ENCODE measurements at places on chromosomes 12 and 14. TPM values are rescaled to one million over a fixed set of nuclear protein-coding genes. Genes with fewer than 3 reads are reported as not detected.

GRCh38 chr12:18629916-18630315, 107.9 kb downstream of the PLCZ1 start:
- no peak for DNase-seq

- DNase-seq, result no peak
Measured at GRCh38 chr14:95507174-95507573, 9.3 kb downstream of the SYNE3 start.

DNA sequence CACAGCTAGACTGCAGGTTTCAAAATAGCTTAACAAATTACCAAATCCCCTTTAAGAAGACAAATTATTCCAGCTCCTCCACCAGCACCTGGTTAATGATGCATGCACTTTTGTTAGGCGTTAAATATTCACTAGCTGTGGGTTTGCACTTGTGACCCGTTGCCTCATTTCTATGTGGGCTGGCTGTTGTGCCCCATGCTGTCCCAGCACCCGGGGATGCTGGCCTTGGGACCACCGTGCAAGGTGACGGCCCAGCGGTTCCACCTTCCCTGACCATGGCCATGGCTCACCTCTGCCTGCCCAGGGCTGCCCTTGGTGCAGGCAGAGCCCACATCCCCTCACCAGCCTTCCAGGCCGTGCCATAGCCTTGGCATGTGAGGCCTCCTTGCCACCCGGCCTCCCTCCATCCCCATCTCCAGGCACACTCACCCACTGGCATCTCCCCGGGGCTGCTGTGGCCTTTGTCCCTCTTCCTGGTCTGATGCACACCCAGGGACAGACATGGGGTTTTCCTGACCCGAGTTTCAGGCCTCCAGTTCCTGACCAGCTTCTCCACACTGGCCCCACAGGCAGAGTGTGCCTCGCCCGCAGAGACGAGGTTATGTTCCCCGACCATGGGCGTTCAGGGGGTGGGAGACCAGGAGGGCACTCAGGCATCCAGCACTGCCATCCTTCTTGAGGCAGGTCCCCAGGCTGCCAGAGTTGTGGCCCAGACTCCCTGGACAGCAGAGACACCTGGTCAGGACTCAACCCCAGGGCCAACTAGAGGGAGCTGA, 20.3 kb upstream of the C14orf180 start:
- no peak for DNase-seq

Gene NIN
- total RNA-seq, result 40.0 TPM

Gene B4GALNT3
- 12.5 TPM for total RNA-seq

Gene EML5
- 2.8 TPM for total RNA-seq

Gene IFNG-AS1
- total RNA-seq, result 0.85 TPM

- DNase-seq, result no peak
Measured at GRCh38 chr12:65420941-65421340, 142.5 kb downstream of the MSRB3 start.

Gene LMO3
- 3.7 TPM for total RNA-seq

- no peak for DNase-seq
Measured at GRCh38 chr14:56666716-56667115, 87.1 kb downstream of the TMEM260 start.

DNA sequence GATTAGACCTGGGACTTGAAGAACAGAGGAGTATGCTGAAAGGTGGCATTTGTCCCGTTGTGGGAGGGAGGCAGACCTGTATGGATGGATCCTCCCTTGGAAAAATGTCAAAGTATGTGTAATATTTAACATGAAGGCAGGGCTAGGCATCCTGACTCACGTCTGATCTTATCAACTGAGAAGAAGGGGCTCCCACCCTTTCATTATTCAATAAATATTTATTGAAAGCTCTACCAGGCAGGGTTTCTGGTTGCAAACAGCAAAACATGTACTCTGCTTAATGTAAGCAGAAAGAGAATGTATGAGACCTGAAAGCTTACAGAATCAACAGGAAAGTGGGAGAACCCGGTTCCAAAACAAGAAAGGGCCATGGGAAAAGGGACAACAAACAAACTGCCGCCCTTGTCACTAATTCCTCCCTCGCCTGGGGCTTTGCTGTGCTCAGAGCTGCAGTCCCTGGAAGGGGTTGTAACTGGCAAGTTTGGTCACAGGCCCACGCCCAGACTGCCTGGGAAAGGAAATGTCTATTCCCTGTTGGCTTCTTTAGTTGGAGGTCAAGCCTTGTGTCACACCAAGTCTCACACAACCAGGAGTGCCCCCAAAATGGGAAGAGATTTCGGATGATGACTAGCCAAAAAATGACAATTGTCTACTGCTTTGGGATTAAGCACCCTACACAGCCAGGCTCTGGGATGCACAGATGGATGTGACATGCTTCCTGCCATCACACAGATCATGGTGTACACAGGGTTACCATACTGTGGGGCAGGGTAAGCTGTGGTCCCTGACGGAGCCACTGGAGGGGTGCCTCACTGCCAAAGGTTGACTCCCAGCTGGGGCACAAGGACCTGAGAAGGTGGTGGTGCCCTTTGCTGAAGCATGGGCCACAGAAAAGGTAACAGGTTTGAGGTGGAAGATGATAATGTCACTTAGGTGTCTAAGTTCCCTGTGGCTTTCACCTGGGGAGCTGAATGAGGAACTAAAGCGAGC, 36.8 kb downstream of the RAB35 start:
- DNase-seq, result no peak

- DNase-seq, result no peak
Measured at GRCh38 chr12:79055926-79056674, 191.5 kb downstream of the SYT1 start.

DNA sequence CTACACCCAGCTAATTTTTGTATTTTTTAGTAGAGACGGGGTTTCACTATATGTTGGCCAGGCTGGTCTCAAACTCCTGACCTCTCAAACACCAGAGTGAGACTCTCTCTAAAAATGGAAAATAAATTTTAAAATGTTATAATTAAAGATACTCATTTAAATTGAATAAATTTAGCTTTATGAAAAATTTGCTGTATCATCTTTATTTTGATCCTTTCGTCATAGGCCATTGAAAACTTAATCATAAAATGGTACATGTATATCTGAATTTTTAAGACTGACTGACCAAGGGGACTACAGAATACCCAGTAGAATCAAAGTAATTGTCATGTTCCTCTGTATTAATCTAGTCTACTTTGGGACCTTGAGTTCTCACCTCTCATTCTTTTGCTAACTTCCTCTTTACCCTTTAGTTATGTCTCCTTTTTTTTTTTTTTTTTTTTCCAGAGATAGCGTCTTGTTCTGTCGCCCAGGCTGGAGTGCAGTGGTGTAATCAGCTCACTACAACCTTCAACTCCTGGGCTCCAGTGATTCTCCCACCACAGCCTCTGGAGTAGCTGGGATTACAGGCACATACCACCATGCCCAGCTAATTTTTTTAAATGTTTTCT, 9.5 kb downstream of the RAB5B start:
- no peak for DNase-seq

DNA sequence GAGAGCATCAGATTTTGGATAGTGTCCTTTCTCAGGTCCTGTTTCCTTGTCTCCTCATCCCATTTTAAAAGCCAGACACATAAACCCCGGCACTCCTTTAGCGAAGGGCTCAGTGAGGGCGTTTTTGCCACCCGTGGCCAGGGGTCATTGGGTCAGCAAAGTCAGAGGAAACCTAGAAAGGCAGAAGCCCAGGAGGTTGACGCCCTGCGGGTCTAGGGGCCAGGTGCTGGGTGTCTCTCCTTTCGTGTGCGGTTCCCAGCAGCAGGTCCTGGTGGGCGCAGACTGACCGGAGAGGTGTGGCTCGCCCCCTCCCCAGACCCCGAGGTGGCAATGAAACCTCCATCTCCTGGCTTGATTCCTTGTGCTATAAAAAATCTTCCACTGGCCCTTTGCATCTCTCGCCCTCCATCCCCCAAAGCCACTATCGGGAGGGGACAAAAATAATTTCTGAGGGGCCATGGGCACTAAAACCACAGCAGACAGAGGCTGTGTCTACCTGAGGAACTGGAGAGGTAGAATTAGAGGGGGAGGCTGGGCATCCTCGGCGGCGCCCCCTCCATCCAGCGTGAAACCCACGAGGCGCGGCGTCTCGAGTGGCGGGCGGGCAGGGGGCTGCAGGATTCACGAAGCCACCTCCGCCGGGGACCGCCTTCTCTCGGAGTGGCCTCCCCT, 858 bp upstream of the FRMD6 start:
- peak; percentile 37 for DNase-seq

Gene COX8C
- not detected for total RNA-seq

DNA sequence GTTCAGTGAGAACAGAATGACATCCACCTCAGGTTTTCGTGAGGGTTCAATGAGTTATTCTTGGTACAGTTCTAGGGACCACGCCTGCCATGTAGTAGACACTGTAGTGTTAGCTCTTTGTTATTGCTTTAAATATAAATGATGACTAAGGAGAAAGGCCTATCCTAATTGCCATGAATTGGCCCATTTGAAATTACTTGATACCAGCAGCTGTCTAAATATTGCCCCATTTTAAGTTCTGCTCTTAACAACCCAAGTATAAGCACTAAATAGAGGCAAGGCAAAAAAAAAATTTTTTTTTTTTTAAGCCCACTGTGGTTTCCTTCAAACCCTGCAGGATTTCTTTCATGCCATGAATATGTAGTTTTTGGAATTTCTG, 84.5 kb downstream of the BORCS5 start:
- DNase-seq, result no peak

DNA sequence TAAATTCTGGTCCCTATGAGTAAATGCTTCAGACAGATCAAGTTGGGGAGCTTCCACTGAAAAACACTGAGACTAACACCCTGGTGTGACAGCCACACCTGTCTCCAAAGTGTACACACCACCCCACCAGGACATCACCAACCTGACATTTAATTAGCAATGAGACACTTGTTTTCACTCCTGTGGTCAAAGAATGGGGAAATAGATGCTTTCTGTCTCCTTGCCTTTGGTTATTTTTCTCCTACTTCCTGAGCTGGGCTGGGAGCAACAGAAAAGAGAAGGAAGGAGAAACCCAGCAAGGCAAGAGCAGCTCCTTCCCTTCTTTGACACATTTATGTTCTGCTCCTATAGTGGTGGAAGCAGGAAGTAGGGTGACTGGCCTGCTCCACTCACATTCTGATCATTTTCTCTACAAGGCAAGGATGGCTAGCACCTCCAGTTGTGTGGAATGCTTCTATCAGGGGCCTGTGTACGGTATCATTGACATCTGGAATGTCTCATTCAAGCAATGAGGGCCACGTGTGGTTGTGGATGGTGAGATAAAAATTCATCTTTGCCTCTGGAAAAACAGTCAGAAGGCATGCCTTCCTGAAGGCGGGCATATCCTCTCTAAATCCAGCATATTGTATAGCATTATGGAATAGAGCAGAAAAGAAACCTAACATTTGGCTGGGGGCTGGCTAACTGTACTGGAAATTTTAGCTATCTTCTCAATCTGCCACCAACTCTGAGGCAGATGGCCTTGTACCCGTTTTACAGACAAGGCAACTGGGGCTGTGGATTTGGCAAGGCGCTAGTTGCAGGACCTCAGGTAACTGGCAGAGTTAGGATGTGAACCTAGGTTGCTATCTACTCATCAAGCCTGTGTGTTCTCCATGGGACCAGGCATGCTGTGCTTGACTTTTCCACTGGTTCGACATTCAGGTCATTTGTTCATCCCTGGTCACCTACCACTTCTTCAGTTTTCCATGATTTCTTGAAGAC, 24.8 kb upstream of the LGALS3 start:
- no peak for DNase-seq

GRCh38 chr12:121799156-121799841, 4.5 kb upstream of the SETD1B start:
- DNase-seq, result peak; percentile 92

DNA sequence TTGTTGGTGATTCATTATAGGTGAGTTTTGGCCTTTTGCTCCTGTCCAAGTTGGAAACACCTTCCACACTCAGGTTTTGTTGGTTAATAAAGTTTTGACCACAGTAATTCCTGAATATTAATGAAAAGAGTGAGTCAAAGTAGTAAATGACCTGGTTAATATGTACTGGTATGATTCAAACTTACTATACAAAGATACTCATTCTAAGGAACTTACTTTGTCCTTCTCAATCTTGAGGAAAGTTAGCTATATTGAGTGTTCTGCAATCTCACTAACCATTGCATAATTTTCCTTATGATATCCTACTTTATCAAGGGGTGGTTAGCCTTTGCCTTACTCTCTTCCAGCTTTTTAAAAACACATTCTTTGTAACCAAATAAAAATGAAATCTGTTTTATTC, 20.9 kb upstream of the HECTD1 start:
- DNase-seq, result peak; percentile 9

Gene SCNN1A
- 452 TPM for total RNA-seq

DNA sequence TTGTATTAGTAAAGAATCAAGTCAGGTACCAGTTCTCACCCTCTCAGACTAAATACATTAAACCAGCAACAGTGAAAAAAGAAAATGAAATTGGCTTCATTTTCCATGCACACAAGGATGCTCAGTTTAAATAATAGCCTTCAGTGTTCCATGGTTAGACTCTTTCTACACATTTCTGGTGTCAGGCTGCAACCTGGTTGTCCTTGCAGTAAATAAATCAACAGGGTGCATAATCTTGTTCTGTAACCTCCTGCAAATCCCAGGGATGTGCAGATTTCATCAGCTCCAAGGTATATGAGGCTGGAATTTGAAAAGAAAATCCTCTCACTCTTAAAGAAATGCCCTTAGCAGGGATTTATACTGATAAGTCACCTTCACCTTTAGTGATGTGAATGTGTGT, 46.7 kb upstream of the BTG1 start:
- no peak for DNase-seq

Gene RPL10L
- total RNA-seq, result not detected

DNA sequence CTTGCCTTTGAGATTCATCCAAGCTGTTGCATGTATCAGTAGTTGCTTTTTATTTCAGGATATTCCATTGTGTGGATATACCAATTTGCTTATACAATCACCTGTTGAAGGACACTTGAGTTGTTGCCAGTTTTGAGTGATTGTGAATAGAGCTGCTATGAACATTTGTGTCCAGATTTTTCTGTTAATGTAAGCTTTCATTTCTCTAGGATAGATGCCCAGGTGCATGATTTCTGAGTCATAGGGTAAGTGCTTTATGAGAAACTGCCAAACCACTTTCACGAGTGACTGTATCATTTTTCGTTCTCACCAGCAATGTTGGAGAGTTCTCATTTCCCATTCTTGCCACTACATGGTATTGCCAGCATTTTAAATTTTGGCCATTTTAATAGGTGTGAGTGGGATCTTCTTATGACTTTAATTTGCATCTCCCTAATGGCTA, 434.6 kb upstream of the RGS6 start:
- DNase-seq, result no peak
